ENCODE measurements at places on chromosomes 2 and 18.

- DNase-seq: no peak
Measured at GRCh38 chr18:58896734-58897508, 32.2 kb downstream of the ZNF532 start.

GRCh38 chr2:157058161-157058560 lies 199.3 kb upstream of the GALNT5 start:
- DNase-seq: no peak

- no peak for DNase-seq
Measured at GRCh38 chr2:134137182-134137611, 116.7 kb upstream of the MGAT5 start.

DNA sequence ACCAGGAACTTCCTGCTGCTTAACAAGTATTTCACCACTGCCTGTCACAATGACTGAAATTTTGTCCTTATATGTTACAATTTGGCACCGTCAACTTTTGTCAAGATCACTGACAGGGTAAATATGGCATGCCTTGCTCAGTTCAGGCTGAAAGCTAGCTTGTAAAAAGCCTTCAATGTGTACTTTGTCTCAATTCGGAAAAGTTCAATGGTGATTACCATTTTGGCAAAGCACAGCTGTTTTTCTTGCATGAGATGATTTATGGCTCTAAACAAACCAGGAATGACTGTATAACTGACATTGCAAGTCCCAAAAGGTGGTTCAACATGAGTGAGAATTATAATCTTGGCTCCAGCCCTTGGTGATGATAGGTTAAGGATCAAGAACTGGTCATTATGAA lies 1255.2 kb downstream of the CNTNAP5 start:
- no peak for DNase-seq

DNA sequence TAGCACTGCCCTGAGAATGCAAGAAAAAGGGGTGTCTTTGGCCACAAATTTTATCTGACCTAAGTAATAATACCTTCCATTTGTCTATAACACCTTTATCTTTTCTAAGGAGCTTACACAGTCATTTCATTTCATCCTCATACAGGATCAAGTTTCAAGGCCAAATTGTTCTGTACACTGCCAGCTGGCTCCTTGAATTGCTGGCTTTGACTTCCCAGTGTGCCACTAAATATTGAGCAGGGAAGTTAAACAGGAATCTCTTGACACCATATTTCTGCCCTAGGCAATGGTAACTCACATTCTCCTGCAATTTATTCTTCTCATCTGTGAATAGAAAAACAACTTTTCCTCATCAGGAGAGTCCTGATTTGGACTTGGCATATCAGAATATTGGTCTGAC lies 195.1 kb upstream of the LRP1B start:
- no peak for DNase-seq

DNA sequence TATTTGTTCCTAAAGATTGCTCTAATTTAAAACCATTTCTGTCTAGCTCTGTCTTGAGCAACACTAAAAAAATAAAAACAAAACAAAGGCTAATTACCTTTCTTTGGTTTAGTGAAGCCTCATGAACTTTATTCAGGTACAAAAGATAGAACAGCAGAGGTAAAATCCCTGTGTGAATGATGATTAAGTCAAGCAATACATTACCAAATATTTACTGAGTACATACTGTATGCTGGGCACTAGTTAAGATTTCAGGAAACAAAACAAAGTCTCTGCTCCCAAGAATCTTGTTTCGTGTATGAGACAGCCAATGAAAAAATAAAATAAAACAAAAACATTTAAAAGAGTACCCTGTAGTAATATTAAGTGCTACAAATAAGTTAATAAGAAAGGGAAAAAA lies 257.5 kb downstream of the RND3 start:
- DNase-seq: no peak

Data from NCI-H510A treated with DMSO at 0.1 percent for 48 hours (cell line).